ENCODE measurements at places on chromosomes 5 and 9. TPM values are rescaled to one million over a fixed set of nuclear protein-coding genes. Genes with fewer than 3 reads are reported as not detected.

GRCh38 chr5:133203317-133204305 lies 151.8 kb downstream of the HSPA4 start:
- DNase-seq, result no peak

- DNase-seq, result no peak
Observed at GRCh38 chr5:119343766-119344165, 12.1 kb upstream of the TNFAIP8 start.

GRCh38 chr5:78801413-78801812 lies 152.8 kb upstream of the LHFPL2 start:
- DNase-seq, result no peak

- no peak for DNase-seq
Observed at GRCh38 chr9:38227656-38228055, 158.6 kb upstream of the SHB start.

DNA sequence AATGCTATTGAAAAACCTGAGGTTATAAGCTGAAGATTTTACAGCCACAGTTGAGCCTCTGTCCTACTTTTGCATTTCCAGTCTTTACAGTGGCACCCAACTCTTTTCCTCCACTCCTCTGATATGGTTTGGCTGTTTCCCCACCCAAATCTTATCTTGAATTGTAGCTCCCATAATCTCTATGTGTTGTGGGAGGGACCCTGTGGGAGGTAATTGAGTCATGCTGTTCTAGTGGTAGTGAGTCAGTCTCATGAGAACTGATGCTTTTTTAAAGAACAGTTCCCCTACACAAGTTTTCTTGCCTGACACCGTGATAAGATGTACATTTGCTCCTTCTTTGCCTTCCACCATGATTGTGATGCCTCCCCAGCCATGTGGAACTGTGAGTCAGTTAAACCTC lies 646.1 kb upstream of the SEMA6A start:
- no peak for DNase-seq

GRCh38 chr9:38029915-38030638 lies 39.0 kb downstream of the SHB start:
- DNase-seq, result no peak

- DNase-seq, result no peak
Observed at GRCh38 chr9:90814355-90814754, 12.7 kb downstream of the SYK start.

- DNase-seq, result no peak
Observed at GRCh38 chr5:1959725-1960581, 77.2 kb upstream of the IRX4 start.

DNA sequence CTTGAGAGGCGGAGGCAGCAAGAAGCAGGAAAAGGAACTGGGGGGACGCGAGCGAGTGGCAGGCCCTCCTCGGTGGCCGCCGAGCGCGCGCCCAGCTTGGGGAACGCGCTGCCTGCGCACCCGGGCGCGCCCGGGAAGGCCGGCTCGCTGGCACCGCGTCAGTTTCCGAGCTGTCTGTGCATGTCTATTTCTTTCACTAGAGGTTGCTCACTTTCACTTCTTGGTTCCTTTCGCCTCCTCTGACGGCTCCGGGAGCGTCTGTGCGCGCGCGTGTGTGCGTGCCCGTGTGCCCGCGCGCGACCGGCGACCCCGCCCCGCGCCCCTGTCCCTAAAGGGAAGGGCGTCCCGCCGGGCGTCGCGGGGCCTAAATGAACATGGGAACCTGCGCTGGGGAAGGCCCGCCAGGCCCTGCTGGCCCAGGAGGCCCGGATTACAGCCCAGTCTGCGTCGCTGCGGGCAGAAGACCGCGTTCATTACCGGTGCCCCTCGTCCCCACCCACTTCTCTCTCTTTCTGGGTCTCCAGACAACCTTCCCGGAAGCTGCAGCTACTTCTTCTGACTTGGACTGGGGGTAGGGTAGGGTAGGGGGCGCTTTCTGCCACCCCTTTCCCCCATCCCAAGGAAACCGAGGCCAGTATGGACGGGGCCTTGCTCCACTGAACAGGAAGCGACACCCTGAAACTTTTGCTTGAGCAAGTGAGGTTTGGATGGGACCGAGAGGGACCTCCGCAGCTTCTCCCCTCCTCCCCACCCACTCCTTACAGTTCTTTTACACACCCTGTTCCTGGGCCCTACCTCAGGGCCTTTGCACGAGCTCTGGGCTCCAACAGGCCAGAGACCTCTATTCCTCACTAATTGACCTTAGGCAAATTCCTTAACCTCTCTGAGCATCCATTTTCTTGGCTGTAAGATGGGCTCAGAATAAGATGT lies 205.8 kb upstream of the IER5L start:
- DNase-seq, result peak; percentile 90

GRCh38 chr9:69131682-69132081 lies 42.4 kb upstream of the TJP2 start:
- DNase-seq, result no peak

- DNase-seq, result no peak
Observed at GRCh38 chr5:74423383-74423782, 217.1 kb downstream of the ENC1 start.

DNA sequence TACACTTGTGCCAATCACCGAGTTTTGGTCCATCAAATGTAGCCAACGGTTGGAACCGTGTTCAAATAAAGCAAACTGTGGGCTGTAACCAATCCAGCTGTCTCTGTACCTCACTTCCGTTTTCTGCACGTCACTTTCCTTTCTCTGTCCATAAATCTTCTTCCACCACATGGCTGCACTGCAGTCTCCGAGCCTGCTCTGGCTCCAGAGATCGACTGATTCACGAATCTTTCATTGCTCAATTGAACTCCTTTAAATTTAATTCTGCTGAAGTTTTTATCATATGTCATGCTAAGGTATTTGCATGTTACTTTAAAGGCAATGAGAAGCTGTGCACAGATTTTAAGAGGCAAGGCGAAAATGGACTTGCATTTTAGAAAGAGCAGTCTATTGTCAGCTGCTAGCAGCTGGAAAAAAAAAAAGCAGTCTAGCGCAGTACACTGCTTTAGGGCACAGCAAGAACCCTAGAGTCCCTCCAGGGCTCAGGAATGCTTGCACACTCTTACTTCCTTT lies 13.2 kb downstream of the TTC39B start:
- no peak for DNase-seq

GRCh38 chr9:121073038-121073437 lies 1.7 kb upstream of the CNTRL start:
- peak; percentile 45 for DNase-seq

DNA sequence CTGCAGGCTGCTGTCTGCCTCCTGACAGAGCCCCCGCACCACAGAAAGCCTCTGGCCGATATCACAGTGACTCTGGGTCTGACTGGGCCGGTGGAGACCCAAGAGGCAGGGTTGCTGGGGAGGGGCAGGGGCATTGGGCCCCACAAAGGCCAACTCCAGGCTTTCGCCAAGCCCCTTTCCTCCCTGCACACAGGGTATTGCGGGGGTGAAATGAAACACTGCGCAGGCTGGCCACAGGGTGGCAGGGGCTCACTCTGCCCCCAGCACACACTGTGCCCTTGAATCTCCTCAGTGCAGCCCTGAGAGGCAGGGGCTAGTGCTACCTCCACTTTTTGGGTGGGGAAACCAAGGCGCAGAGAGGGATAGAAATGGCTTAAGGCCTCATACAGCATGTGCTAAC lies 44.6 kb downstream of the BARX1 start:
- DNase-seq, result peak; percentile 3

DNA sequence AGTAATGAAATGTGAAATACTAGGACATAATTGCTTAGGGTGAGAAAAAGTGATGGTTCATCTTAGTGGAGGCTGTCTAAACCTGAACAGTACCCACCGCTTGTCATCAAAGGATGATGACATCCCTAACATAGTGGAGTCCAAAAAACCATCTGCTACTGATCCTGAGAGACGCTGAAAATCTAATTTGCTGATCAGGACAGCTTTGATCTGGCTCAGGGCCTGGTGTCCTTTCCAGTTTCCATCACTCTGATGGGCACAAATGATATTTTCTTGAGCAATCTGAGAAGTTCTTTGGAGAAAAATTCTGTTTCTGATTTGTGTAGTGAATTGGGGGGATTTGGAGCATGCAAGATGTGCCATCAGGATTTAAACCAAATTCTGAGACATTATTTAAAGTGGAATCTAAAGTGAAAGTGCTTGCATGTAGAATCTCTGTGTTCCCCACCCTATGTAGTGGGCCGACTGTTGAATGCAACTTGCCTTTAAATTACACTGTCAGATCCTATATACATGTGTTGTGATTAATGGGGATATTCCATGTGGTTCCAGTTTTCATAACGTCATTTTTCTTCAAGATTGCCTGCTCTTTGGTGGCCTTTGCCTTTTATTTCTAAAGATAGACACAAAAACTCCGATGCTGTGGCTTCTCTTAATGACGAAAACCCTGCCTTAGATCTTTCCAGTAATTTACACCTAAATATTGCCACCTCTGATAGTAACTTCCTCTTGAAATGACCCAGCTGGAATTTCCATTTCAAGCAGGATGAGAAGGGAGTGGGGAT lies 213.2 kb downstream of the PCSK5 start:
- no peak for DNase-seq

GRCh38 chr5:42555797-42556196 lies 132.6 kb downstream of the GHR start:
- no peak for DNase-seq

GRCh38 chr5:1187234-1187949 lies 14.0 kb upstream of the SLC6A19 start:
- DNase-seq, result peak; percentile 12

DNA sequence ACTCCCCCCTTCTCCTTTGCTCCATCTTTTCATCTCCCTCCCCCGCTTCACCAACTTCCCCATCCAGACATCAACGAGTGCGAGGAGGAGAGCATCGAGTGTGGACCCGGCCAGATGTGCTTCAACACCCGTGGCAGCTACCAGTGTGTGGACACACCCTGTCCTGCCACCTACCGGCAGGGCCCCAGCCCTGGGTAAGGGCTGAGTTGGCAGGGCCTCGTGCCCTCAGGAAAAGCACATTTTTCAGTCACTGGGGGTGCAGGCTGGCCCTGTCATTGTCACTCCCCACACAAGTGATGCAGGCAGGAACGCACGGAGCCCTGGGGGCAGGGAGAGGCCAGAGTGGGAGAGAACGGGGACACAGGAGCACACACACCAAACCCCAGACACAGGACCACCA lies 12.4 kb upstream of the ASS1 start:
- no peak for DNase-seq

DNA sequence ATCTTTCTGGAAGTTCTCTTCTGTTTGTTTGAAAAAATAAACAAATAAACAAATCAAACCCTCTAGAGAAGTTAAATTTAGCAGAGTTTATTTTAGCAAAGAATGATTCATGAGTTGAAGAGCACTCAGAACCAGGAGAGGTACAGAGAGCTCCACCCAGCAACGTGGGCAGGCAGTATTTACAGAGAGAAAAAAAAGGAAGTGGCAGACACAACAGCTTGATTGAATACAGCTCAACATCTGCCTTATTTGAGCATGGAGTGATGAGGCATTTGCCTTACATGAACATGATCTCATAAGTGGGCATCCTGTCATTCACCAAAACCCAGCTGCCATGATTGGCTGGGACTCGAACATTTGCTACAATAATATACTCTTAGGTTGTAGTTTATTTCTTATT lies 381.6 kb upstream of the ADAMTS16 start:
- DNase-seq, result no peak

ACOT12 gene
- not detected for total RNA-seq

TESK1 gene
- 31.9 TPM for total RNA-seq

PCDHGA12 gene
- 4.5 TPM for total RNA-seq

ABO gene
- 2.1 TPM for total RNA-seq

TERT gene
- not detected for total RNA-seq

GPR21 gene
- total RNA-seq, result 0.55 TPM

RASEF gene
- 0.05 TPM for total RNA-seq
